ENCODE measurements at places on chromosomes 13 and 19. TPM values are rescaled to one million over a fixed set of nuclear protein-coding genes. Genes with fewer than 3 reads are reported as not detected.

DNA sequence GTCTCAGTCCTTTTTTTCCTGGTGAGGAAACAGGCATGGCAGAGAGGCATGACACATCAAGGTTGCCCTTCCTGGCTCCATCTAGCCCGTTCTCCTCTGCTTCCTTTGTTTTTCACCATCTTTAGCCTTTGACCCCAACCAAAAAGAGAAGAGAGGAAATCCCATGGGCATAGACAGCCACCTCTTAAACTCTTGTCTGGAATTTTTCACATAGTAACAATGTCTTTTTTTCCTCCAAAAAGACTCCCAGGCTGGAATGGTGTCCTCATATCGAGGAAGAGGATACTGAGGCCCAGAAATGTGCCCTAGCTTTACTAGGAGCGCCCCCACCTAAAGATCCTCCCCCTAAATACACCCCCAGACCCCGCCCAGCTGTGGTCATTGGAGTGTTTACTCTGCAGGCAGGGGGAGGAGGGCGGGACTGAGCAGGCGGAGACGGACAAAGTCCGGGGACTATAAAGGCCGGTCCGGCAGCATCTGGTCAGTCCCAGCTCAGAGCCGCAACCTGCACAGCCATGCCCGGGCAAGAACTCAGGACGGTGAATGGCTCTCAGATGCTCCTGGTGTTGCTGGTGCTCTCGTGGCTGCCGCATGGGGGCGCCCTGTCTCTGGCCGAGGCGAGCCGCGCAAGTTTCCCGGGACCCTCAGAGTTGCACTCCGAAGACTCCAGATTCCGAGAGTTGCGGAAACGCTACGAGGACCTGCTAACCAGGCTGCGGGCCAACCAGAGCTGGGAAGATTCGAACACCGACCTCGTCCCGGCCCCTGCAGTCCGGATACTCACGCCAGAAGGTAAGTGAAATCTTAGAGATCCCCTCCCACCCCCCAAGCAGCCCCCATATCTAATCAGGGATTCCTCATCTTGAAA, at the start of gene GDF15:
GDF15 (plus strand) TSS at position 484 of the 868 bp plus-strand sequence; CDS start at position 516, 32 bp downstream.
- DNase-seq: no peak

DNA sequence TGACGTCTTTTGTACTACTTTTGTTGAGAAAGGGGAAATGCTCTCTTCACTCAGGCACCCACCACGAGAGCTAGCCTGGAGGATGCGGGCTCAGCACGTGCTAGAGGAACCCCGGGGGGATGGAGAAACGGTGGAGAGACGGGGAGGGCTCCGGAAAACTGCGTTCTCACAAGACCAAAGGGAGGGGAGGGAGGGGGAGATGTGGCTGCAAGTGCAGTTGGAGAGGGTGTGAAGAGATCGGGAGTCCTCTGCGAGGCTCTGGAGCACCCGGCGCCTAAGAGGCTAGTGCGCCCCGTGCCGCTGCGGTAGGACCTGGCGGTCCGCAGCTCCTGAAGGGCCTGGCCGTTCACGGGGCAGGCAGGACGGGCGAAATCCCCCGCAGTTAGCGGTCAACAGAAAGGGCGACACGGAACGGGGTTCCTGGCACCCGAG, 43.4 kb upstream of the XPO4 start:
- DNase-seq: no peak

SETDB2 gene
- total RNA-seq: 14.6 TPM

DNA sequence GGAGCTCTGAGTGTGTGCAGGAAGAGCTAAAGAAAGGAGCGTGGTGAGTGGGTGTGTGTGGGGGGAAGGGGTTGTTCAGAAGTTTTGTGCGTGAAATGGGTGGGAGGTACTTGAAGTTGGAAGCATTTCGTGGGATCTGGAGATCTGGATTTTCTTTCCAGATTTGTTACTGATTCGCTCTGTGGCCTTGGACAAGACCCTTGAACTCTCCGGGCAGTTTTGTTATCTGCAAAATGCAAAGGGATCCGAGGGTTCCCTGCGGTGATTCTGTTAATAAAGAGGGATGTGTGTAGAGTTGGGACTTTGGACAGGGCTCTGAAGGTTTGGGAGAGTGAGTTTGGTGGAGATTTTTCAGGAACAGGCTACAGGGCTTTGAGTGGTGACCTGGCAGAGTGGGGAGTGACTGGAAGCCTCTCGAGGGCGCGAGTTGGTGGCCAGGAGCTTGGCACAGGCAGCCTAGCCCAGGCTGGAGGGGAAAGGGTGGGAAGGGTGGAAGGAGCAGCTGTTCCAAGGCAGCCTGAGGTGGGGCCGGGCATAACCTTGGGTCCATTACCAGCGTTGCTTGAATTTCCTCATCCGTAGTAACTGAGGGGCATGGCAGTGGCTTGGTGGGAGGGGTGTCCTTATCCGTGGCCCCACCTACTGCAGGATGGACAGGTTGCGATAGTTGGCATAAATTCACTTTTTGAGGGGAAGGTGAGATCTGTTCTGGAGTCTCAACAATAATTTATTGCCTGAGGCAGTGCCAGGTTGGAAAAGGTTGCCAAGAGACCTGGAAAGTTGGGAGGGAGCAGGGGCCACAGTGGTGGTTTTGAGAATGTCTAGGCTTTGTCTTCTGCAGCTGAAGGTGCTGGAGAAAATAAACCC, 2.1 kb downstream of the ACTN4 start:
- DNase-seq: no peak

GRCh38 chr13:73334445-73334844, 275.6 kb downstream of the KLF5 start:
- no peak for DNase-seq

- no peak for DNase-seq
Measured at GRCh38 chr13:70253411-70253810, 145.2 kb upstream of the KLHL1 start.

- DNase-seq: no peak
Measured at GRCh38 chr13:33544308-33544707, 258.8 kb upstream of the STARD13 start.

GRCh38 chr13:79231887-79232286, 174.2 kb downstream of the RBM26 start:
- no peak for DNase-seq
